ENCODE measurements at places on chromosomes 12 and 14. TPM values are rescaled to one million over a fixed set of nuclear protein-coding genes. Genes with fewer than 3 reads are reported as not detected.

The CCDC197 gene
- not detected for total RNA-seq

The MMAB gene
- 49.2 TPM for total RNA-seq

The ABCC9 gene
- total RNA-seq: 21.8 TPM

The TBC1D30 gene
- total RNA-seq: 0.08 TPM

The KLRD1 gene
- total RNA-seq: under 0.01 TPM

The KRT74 gene
- total RNA-seq: not detected

The MYL2 gene
- total RNA-seq: not detected

The MORN3 gene
- 2.0 TPM for total RNA-seq

The CRACR2A gene
- total RNA-seq: 3.2 TPM

The CD69 gene
- not detected for total RNA-seq

The TTC8 gene
- 25.4 TPM for total RNA-seq

The PUS1 gene
- 8.0 TPM for total RNA-seq

The SINHCAF gene
- 3.2 TPM for total RNA-seq

The ZFYVE26 gene
- 9.4 TPM for total RNA-seq

The PALS1 gene
- total RNA-seq: 17.0 TPM

The TMEM52B gene
- not detected for total RNA-seq

Data from smooth muscle cell of the coronary artery (primary cell).